ENCODE measurements at places on chromosomes 4 and X.

DNA sequence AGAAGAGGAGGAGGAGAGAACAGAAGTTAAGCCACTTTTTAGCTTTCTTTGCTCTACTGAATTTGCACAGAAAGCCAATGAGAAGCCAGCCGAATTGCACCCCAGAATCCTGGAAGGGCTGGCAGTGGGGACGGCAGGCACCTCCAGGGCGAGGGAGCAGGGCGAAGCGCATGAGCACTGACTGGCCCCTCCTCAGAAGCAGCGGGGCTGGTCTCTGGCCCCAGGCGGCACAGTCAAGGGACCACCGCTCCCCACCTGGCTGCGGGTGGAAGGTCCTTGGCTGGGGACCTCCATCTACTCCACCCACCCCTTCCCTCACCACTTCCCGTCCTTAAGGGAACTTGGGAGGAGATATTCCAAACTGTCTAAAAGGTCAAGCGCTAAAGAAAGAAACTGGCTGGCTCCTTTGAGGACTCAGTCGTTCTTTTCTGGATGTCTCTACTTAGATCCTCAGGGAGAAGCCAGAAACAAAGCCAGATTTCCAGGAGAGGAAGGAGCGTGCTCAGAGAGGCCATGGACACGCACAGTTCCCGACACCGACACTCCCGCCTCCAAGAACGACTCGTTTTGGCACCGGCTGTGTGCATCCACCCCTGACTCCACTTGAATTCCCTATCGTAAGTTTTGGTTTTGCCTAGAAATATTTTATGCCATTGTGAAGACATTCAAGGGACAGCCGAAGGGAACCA is 59.5 kb upstream of the CRMP1 start:
- DNase-seq: no peak

DNA sequence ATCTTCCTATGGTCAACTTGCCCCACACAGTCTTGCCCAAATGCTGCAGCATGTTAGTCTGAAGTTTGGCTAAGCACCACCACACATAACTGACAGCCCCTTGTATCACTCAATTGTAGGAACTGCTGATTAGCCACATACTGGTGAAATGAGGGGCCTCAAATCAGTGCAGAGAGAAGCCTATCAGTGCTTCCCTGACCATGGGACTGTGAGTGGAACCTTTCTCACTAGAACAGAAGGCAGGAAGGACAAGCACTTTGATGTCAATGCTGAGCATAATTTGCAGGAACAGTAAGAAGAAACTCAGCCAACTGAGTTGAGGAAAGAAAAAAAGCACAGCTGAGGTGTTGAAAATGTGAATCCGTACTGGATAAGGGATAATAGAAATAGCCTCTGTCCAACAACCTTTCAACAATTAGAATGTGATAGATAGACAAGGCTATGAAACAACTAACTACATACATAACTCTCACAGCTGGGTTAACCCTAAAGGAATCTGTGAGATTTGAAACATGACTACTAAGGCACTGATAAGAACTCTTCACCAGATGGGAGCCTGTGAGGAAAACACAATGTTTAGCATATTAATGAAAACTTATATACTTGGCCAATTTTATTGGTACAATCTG is 136.6 kb upstream of the SH3RF1 start:
- no peak for DNase-seq

DNA sequence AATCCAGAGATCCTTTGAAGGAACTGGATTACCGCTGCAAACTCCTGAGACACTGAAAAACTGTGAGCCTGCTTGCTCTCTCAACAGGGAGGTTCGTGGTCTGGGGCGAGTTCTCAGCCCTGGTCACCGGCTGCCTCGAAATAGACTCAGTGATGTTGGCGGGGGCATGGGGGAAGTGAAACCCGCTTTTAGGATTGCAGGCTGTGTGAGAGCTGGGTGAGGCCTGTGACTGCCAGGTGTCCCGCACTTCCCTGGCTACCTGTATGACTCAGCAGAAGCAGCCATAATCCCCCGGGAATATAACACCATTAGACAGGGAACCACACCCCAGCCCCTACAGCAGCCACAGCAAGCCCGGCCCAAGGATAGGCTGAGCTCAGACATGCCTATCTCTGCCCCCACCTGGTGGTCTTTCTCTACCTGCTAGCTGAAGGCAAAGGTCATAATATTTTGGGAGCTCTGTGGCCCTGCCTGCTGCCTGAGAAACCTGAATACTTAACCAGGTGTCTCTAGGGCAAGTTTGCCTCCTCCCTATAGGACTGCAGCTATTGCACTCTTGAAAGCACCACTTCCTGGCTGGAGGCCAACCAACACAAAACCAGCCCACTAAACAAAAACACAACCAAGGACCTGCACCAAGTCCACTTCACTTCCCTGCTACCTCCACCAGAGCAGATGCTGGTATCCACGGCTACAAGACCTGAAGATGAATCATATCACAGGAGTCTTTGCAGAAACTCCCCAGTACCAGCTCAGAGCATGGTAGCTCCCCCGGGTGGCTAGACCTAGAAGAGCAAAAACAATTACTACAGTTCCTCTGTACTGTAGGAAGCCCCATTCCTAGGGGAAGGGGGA is 202.0 kb downstream of the RRAGB start:
- no peak for DNase-seq

DNA sequence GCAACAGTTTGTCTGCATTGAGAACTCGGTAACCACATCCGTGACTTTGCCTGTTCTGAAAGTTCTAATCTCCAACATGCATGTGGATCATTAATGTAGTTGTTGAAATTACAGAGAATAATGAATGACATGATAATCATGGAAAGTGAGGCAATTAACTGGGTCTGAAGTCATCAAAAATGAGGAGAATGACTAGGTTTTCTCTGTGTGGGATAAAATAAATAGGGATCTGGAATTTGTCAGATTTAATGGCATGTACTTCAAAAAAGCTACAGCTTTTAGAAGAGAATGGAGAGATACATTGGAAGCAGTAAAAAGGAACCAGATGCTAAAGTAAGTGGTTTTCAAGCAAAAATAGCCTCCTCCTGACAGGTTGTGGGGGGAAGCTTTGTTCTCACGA is 59.3 kb downstream of the AFM start:
- no peak for DNase-seq

DNA sequence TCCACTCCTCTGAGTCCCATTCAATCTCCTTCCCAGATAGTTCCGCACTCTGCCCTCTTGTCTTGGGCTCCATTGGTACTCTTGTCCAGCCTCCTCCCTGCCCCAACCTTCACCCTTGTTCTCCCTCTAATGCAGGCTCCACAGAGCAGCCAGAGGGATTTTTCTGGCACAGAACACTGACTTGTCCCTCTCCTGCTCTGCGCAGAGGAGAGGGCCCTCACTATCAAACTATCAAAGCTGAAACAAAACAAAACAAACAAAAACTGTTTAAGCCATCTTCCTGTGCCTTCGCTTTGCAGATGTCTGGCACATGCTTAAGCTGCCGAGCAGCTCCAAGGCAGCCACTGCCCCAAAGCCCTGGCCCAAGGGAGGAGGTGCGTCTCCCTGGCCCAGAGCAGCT is 2.9 kb downstream of the CNGA2 start:
- no peak for DNase-seq

DNA sequence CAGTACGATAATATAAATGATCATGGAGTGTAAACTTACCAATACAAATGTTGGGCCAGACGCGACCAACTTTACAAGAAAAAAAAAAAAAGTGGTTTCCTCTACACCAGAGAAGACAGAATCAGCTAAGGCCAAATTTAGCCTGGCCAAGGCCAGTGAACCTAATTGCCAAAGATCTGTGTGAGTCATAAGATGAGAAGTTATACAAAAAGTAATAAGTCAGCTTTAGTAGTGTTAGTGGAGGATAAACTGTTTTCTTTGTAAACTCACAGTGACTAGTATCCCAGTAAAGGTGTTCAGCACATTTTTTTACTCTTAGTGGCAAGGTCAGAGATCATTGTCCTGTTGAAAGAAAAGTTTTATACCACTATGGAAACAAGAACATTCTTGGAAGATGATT is 531.4 kb upstream of the TECRL start:
- no peak for DNase-seq

DNA sequence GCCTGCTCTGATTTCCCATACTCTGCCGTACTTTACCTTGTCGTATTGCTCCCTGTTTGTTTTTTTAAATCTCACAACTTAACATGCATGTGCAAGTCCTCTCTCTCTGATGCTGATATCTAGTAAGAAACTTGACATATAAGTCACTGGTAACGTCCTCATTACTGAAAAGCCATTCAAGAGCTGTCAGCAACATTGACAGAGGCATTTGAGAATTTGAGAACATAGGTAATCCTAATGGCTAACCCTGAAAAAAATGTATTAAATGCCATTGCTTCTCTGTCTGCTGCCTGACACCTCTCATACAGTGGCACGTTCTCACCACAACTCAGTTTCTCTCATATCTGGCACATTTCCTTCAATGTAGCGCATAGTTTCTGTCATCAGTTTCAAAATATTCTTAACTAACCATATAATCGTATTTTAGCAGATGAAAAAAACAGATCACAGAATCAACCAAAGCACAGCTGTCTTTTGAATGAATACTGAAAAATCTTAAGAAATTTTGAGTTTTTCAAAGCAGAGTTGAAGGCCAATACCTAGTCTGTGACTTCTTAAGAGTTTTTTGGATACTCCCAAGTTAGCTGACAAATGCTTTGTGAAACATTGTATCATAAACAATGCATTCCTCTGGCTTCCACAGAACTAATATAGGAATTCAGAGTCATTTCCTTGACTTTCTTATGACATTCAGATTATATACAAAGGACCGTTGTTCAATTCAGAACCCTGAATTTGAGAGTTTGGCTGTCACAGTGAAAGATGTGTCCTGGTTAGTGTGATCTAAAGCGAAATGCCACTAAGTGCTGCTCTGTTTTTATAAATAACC is 996.4 kb downstream of the C4orf33 start:
- DNase-seq: no peak

- no peak for DNase-seq
These were observed 4.2 kb upstream of the MTMR1 start for GRCh38 chrX:150688911-150689451.

DNA sequence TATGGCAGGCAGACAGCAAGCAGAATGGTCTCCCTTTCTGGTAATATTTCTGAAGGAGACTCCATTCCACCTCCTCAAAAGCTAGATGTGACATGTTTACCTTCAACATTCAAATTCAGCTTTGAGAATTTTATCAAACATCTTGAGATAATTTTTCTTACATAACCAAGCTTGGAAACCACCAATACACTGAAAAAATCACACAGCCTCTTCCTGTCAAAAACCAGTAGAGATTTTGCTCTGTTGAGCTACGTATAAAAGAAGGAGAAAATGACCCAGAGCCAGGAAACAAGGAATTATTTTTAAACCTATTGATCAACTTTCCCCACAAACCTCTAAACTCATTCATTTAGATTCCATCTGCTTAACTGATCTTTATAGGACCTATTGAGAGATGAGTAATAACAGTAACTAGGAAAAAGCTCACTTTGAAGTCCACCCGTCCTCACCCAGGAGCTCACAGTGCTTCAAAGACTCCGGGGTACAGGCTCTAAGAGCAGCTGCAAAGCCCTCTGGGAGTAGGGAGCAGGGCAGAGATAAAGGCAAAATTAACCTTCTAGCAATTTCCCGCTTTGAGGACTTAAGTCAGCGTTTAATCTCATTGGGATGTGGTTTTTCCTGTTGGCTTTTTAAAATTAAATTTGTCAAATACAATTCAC is 318.2 kb upstream of the RASGEF1B start:
- no peak for DNase-seq

DNA sequence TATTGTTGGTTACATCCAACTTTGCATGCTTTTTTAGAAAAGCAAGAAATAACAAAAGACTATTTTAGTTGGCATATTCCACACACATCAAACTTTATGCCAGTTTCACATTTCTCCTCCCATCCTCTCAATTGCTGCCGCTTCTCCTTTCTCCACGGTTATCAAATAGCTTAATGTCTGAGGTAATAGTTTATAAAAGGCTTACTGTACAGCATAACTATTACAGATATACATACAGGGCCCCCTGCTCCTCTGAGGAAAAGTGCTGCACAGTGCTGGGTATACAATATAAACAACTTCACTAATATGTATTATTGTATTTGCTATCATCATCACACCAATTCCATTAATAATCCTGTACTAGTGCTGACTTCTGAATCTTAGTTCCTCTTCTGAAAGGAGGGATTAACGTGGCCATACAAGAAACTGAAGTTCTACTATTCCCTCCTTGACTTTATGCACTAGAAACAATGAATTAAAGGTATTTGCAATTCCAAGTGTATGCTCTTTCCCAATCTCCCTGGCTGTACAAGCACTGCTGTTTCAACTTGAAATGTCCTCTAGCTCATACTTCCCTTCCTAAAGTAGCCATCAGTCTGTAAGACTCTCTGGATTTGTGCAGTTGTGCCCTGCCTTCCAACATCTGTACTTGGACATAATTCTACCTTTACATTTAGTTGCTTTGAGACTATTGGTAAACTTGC is 2.5 kb downstream of the CCNI start:
- no peak for DNase-seq

DNA sequence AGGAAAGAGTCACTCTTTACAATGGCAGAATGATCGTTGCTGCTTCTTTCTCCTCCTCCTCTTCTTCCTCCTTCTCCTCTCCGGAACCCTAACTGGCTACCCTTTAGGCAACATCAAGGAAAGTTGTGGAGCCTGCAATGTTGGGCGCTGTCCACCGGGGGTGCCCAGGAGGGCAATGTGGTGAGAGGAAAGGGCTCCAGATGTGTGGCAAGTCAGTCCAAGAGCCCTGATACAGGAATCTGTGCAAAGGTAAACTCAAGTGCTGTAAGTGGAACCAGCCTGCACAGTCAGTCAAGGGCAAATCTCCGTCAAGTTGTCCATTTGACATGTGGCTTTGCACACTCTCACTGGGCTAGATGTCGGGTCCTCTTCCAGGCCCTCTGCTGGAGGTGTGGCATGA is 2.8 kb downstream of the RTL5 start:
- DNase-seq: no peak

DNA sequence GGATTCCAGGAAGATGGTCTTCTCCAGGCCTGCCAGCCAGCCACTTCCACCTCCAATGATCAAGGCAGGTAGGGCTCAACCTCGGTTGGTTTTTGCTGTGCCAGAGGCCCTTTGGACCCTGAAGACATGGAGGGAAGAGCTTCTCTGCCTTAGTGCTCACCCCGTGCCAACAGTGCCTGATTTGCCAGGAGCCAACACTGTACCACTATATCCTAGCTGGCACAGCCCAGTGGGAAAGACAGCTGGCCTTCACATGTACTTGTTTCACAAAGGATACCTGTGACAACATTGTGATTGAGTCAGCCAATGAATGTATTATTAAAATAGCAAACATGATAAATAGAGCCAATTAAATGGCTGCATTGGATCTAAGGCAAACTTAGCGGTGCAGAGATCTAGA is 51.9 kb upstream of the PRPS1 start:
- no peak for DNase-seq

DNA sequence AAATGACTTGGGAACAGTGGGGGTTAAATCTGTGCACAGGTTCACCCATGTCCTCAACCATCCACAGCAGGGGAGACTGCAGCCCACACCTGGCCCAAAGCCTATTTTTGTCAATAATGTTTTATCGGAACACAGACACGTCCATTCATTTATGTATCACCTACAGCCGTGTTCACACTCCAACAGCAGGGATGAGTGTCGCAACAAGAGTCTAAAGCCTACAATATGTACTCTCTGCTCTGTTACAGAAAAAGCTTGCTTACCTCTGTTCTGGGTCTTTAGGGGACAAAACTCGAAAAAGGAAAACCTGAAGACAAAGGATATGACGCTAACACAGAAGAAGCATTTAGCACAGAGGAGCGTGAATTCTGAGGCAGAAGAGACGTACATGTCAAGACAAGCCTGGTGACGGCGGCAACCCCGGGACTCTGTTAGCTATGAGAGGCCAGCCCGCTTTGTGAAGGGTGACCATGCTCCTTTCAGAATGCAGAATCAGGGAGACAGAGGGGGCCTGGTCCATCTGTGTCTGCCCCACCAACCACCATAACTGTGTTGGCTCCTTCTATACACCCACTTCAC is 45.5 kb downstream of the AFAP1 start:
- no peak for DNase-seq
